ENCODE measurements at places on chromosomes 2 and 18.

- DNase-seq, result no peak
Observed at GRCh38 chr2:158184001-158184400, 82.3 kb downstream of the UPP2 start.

DNA sequence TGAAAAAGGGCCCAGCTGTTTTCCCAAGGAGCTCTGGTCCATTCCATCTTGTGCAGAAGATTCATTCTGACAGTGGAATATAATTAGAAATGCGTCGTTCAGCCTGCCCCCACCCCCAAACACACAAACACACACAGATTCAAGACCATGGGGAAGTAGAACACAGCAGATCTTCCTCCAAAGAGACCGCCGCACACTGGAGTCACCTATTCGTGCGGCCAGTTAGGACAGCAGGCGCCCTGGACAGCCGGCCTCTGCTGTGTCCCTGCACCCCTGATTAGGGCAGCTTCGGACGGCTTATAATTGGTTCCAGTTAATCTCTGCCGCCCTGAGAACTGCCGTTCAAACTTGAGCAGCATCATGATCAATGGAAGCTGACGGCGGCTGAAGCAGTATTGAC is 116.0 kb downstream of the GBX2 start:
- no peak for DNase-seq

DNA sequence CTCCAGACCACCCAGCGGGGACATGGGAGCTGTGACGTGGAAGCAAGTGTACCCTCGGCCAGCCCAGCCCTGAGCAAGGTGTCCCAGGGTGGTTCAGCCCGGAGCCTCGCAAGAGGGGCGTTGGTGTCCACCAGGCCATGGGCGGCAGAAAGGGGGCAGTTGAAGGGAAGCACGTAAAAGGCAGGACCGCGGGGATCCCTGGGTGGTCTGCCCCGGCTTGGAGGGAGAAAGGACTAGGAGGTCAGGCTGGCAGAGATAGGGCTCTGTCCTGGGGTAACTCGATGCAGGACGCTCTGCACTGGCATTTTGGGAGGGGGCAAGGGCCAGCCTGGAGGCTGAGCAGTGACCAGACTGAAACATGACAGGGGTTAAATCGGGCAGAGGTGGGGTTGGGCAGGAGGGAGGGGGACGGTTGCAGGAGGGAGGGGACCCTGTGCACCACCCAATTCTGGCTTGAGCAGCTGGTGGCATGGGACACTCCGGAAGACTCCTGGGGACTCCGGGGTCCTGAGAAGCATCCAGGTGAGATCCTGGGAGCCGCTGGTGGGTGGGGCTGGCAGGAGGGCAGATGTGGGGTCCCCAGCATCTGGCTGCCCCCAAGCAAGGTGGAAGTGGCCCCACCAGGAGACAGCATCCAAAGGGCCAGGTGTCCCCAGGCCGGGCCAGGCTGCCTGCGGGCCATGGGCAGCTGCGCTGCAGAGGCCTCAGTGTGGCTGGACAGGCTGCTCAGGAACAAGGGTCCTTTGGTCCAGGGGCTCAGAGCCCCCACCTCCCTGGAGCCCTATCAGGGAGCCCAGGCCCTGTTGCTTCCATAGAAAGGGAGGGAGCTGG is 46.8 kb upstream of the GPC1 start:
- DNase-seq, result no peak

DNA sequence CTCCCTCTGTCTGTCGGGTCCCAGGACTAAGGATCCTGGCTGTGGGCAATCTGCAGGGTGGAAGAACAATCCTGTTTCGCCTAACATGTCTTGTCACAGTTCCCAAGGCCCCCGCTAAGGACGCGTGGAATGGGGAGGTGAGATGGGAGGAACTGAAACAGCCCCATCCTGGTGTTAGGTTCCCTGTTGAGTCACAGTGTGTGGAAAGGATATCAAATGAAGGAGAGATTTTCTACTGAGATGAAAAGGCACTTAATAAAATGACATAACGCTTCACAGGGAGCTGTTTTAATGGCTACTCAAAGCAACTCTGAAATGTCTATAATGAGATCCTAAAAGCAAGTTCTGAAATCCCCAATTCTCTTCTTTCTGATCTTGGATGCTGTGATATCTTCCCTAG is 52.5 kb downstream of the RAB31 start:
- no peak for DNase-seq

- DNase-seq, result no peak
Observed at GRCh38 chr2:14675489-14675888, 43.0 kb downstream of the LRATD1 start.

- peak; percentile 60 for DNase-seq
Observed at GRCh38 chr18:44758861-44759631, 78.4 kb downstream of the SETBP1 start.

DNA sequence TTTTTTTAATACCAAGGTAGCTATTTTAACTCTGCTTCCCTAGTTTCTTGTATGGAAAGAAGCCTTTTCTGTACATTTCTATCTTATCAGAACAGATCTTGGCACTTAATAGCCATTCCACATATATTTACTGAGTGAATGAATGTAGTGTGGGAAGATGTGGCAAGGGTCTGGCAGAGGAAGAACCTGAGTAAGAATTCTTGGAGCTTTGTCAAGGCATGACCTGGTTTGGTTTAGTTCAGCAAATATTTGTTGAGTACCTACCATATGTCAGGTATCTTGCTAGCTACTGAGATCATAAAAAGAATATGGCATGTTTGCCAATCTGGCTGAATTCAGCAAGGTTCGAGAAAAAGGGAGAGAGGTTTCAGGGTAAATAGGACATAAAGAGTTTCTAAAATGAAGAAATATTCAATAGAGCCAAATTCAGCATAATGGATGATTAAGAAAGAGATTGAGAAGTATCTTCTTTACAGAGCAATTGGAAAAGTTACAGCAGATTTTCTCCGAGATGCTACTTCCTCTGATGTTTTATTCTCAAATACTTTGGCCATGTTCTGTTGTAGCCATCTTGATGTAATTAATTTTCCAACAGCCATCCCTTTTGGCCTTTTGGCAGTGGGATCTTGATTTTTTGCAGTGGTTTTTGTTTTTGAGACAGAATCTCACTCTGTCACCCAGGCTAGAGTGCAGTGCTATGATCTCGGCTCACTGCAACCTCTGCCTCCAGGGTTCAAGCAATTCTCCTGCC is 21.7 kb upstream of the MEP1B start:
- no peak for DNase-seq

Data from GM18507 (cell line).